ENCODE measurements at places on chromosomes 12 and 14.

DNA sequence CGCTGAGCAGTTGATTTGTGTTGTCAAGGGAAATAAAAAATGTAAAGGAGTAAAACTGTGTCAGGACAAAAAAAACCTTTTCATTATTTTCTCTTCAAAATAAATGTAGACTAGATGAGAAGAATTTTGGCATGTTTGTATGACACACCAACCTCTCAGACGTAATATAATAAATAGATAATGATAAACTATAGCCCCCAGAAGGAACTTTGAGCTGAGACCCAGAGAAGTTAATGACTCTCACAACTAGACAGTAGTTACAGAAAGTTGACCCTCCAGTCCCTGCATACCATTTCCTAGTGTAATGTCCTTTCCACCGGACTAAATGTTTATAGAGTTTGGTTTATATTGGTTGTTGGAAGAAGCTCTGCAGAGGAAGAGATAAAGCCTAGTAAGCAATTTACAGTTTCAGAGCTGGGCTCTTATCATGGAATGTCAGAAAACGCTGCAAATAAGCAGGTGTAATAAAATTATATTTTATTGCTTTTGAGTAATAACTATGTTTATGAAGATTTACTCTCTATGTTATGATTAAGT is 97.3 kb downstream of the TRHDE start:
- DNase-seq = no peak

- no peak for DNase-seq
Measured at GRCh38 chr14:51242545-51243490, 2.8 kb downstream of the TMX1 start.

GRCh38 chr14:20857207-20857606 is 34.0 kb upstream of the RNASE3 start:
- no peak for DNase-seq

DNA sequence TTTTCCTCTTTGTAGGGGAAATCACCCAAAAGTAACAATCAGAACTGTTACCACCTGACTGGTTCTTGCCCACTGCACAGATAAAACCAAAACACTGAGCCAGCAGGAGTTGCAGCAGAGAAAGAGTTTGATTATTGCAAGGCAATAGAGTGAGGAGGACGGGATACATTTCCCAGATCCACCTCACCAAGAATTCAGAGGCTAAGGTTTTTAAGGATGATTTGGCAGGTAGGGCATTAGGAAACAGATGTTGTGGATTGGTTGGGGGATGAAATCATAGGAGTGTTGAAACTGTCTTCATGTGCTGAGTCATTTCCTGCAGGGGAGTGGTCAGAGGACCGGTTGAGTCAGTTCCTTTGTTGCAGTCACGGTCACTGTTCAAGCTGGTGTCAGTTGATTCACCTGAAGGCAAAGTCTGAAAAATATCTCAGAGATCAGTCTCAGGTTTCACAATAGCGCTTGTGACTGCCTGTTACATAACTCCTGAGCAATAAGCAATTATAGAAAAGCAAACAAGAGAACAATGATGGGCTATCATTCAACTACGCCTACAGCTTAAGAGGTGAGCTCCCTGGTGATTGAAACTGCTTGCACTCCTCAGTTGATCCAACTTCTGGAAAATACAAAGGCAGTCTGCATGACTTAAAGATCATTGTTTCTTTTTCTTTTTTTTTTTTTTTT is 20.3 kb upstream of the AMN1 start:
- DNase-seq = no peak

Measured in activated CD8-positive, alpha-beta memory T cell treated with anti-CD3 and anti-CD28 coated beads for 1 hour (primary cell).